GM12878 (cell line): ENCODE measurements at places on chromosomes 4 and X. TPM values are rescaled to one million over a fixed set of nuclear protein-coding genes. Genes with fewer than 3 reads are reported as not detected.

DNA sequence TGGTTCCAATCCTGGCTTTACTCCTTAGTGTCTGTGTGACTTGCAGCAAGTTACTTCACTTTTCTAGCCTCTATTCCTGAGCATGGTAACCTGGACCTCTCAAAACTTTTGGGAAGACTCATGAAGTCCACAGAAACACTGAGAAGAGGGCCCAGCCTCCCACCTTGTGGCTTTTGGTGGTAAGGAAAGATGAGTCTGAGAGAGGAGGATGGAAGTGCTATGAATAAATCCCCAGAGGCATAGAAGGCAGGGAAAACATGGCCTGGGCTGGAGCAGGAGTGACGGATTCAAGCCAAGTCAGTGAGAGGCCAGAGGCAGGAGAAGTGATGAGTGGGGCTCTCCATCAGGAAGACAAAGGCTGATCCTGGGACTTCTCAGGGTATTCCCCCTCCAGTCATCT is 10.9 kb upstream of the MAGEA4 start:
- H3K27ac ChIP-seq = no peak overlapping the region
- H3K4me1 ChIP-seq = no peaks in the 10 kb centered on the region
- no peaks in the 10 kb centered on the region for H3K27me3 ChIP-seq

DNA sequence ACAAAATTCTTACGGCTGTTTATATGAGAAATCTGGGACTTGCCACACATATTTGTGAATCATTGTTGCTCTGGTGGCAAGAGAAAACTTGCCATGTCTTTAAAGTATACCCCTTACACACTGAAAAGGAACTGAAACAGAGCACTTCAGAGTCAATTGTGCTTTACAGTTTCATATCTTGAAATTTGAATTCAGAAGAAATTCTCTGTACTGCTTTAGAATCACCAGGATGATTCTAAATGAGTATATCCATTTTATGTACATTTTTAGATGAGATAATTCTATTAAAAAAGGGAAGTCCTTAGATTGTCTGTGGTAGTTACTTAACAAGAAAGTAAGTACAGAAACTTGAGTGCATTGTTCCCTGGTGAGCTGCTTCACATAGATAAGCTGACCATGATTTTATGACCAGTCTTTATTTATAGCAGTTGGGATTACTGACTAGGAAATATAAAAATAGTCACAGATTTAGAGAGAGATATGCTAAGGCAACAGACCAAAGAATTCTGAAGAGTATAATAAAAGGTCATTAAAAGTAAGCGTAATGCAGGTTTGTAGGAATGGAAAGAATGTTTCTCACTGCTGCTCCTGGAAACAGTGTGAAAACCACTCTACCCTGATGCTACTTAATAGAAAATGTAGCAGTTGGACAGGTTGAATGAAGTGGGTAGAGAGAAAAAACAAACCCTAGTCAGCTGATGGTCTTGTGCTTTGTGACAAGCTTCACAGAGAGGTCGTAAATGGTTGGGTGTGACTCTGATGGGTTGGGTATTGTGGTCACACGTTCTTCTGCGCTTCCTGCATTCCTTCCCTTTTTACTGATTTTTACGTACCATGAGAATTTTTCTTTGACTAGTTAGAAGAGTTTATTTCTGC is 41.0 kb downstream of the FNIP2 start:
- peaks cover 30% of the 10 kb centered on the region for H3K4me1 ChIP-seq
- no peaks in the 10 kb centered on the region for H3K36me3 ChIP-seq
- no peaks in the 10 kb centered on the region; the same call in 1 of the 2 replicates for H3K27me3 ChIP-seq
- peak overlapping the region; percentile 43 for H3K27ac ChIP-seq
- DNase-seq = peak; percentile 89

DNA sequence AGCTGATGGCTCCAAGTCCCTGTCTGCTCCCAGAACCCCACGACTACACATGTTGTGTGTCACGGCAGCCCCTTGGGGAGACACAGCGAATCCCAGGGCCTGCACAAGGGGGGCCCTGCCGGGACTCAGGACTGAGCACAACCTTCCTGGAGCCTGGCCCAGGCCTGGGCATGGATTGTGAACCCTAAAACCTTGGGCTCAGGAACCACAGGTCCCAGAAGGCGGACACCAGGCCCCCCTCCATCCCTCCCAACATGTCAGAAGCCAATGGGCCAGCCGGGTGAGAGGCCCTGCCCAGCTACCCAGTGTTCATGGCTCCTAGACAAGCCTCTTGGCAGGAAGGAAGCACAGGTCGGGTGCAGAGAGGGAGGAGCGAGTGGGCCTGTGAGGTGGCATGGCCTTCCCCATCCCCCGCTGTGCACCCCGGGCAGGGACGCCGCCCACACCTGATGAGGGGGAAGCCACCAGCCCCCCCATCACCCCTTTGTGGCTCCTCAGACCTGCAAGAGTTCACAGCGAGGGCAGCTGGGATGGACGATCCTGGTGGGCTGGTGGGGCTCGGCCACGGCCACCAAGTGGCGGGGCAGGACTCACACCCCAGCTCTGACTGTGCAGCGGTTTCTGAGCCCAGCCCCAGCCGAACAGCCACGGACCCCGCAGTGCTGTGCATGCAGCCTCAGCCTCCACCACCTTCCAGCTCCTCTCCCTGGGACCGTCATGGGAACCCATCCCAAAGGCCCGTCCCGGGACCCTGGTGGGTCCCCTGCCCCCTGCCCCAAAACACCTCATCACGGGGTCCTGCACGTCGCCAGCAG is 3.7 kb downstream of the PDE6B start:
- no peak overlapping the region for H3K4me3 ChIP-seq
- no peaks in the 10 kb centered on the region for H3K27me3 ChIP-seq
- DNase-seq = no peak
- H3K27ac ChIP-seq = no peak overlapping the region

DNA sequence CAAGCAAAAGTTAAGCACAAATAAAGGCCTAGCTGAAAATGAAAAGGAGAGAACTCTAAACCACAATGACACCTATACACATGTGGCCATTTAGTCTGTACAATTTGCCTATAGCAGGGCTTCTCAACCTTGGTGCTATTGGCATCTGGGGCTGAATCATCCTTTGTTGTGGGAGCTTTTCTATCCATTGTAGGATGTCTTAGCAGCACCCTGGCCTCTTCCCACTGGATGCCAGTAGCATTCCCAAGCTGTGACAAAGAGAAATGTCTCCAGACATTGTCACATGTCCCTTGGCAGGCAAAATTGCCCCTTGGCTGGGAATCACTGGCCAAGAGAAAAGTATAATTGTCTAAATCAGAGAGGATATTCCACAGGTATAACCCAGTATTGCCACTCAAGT is 13.5 kb upstream of the PRPS2 start:
- no peak overlapping the region for H3K27ac ChIP-seq
- H3K27me3 ChIP-seq = peaks cover 3% of the 10 kb centered on the region; the same call in 1 of the 2 replicates
- DNase-seq = no peak
- no peaks in the 10 kb centered on the region for H3K36me3 ChIP-seq

Gene VCX
- not detected in 2 replicates for polyA plus RNA-seq
